ENCODE measurements at places on chromosomes 5 and 9. TPM values are rescaled to one million over a fixed set of nuclear protein-coding genes. Genes with fewer than 3 reads are reported as not detected.

ORM1 gene
- 0.30 TPM for polyA plus RNA-seq

IRX1 gene
- 0.77 TPM for polyA plus RNA-seq

DNA sequence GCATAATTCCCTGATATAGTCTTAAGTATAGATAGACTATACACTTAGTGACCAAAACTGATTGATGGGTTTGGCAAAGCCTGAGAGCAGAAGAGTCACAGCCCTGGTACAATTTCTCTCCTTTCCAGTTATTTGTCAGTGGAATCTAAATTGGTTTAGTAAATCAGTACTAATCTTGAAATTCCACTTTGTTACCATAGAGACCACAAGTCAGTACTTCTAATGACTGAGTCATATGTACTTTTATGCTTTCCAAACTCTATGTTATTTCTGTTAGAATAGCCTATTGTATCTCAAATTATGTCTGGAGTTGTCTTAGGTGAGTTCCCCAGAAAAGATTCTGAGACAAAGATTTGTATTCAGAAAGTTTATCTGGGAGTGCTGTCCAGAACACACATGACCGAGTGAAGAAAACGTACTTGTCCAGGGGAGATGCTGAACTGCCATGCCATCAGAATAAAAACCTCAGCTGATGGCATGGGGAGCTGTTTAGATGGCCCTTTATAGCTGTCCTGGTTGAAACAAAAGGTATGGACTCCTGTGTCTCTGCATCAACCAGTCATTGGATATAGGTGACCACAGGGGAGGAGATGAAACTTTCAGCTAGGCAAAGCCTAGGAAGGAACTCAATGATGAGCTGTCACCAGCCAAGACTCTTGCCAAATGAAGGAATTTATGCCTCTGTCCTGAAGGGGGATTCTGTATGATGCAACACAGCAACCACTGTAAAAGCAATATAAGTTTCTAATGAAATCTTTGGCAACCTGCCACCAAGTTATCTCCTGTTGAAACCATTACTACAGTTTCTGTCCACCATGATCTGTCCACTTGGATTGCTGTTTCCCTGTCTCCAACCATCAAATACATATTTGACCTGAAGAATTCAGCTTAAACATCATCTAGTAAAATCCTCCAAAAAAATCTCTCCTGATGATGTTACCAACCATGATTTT is 18.0 kb upstream of the SMC2 start:
- DNase-seq = no peak

DNA sequence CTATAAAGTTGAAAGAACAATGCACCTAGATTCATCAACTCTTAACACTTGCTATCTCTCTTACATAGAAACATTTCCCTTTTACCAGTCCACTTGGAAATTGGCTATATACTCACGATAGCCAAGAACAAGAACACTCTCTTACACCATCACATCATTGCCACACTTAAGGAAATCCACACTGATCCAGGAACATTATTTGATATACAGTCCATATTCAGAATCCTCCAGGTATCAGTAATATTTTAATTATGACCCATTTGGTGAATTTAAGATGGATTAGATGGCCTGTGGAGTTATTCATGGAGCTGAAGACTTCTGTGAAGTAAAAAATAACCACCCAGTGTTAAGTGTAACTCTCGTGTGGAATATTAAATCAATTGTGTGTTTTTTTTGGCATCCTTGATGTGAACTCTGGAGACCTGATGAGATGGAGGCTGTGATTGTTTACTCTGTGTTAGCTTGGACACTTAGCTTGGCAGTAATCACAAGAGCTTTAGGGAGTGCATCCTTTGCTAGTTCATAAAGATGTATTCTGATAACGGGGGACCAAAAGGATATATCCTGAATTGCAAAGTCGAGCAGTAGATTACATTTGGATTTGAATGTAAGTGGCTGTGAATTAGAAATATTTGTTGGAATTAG is 52.0 kb upstream of the ABL1 start:
- no peak for DNase-seq

DNA sequence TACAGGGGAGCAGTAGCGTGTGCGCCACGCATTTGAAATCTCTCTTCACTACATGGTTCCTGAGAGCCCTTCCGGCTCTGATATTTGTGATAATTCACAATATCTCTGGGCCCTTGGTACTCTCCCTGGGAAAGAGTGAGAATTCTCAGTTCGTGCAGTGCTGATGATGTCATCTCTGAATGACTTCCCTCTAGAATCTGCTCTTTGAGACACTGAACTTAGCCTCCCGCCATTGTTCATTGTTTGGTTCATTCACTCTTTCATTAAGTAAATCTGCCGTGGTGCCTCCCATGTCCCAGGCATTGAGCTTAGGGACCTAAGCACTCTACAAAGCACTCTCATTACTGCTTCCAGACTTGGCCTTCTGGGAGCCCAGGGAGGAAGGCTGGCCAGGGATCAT is 94.0 kb downstream of the PPARGC1B start:
- no peak for DNase-seq

CCL21 gene
- 4.3 TPM for polyA plus RNA-seq

FRRS1L gene
- polyA plus RNA-seq = 0.76 TPM

CARD9 gene
- polyA plus RNA-seq = 1.1 TPM

SPOCK1 gene
- polyA plus RNA-seq = 4.6 TPM

ZNF782 gene
- 4.3 TPM for polyA plus RNA-seq

GRCh38 chr5:132423438-132423898 is 54.0 kb downstream of the SLC22A5 start:
- DNase-seq = no peak

- no peak for DNase-seq
Observed at GRCh38 chr9:84327184-84327583, 13.4 kb downstream of the SLC28A3 start.

SPATA9 gene
- 1.4 TPM for polyA plus RNA-seq

DNA sequence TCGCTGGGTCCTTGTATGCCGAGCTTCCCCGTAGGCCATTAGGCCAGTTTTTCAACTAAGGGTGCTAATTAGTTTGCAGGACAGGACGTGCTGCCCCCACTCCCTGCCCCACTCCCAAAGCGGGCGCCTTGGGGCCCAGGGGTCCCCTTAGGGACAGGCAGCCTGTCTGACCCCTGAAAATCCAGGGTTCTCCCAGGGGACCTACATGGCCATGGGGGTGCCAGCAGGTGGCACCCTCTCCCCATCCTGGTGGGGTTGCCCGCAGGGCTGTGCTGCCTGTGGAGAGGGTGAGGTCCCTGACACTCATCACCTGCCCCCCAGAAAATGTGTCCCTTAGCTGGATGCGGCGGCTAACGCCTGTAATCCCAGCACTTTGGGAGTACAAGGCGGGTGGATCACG is 8.5 kb upstream of the CCDC187 start:
- DNase-seq = no peak

DNA sequence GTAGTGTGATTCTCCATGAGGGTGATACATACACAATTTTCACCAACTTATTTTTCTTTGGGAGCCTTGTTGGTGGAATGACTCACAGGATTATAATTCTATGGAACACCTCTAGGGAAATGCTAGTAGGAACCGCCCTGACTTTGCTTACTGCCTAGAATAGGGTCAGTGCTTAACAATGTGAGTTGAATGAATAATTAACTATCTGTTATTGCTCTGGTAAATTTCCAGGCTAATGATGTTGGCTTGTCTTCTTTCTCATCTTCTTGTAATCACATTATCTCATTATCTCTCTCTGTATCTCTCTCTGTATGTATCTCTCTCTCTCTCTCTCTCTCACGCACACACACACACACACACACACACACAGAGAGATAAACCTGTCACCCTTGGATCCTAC is 291.1 kb downstream of the TRIM32 start:
- DNase-seq = no peak

HDHD3 gene
- 4.9 TPM for polyA plus RNA-seq

GCNT4 gene
- polyA plus RNA-seq = 0.09 TPM

GRCh38 chr9:71819115-71819739 is 50.9 kb upstream of the CEMIP2 start:
- peak; percentile 40 for DNase-seq

PPIC gene
- polyA plus RNA-seq = 24.2 TPM

GRCh38 chr9:93081081-93081529 is 14.9 kb upstream of the CARD19 start:
- no peak for DNase-seq

- peak; percentile 48 for DNase-seq
Observed at GRCh38 chr5:107565791-107566767, 104.7 kb downstream of the EFNA5 start.

FGF1 gene
- 5.1 TPM for polyA plus RNA-seq

ZNF658 gene
- 2.6 TPM for polyA plus RNA-seq

GRCh38 chr5:4896328-4896727 is 243.8 kb upstream of the ADAMTS16 start:
- no peak for DNase-seq

DNA sequence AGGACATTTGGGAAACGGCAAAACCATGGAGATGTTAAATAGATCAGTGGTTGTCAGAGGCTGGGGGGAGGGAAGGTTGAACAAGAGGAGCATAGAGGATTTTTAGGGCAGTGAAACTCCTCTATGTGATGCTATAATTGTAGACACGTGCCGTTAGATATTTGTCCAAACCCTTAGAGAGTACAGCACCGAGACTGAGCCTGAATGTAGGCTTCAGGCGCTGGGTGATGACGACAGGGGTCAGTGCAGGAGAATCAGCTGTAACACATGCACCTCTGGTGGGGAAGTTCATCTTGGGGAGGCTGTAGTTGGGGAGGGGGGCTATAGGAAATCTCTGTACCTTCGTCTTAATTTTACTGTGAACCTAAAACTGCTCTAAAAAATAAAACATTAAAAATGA is 22.2 kb upstream of the CLPTM1L start:
- no peak for DNase-seq

Measured in hindlimb muscle (tissue), 1 donor.